ENCODE measurements at places on chromosomes 16 and 17.

GRCh38 chr17:49255125-49255524 lies 24.5 kb upstream of the PHOSPHO1 start:
- H3K4me3 ChIP-seq: no peak overlapping the region
- peaks cover 6% of the 10 kb centered on the region for H3K27me3 ChIP-seq
- no peak overlapping the region for H3K27ac ChIP-seq

GRCh38 chr17:50762177-50762576 lies 5.1 kb downstream of the ANKRD40CL start:
- no peak overlapping the region for H3K27ac ChIP-seq
- DNase-seq: no peak
- peaks cover 30% of the 10 kb centered on the region for H3K4me1 ChIP-seq
- no peaks in the 10 kb centered on the region for H3K36me3 ChIP-seq
- H3K27me3 ChIP-seq: no peaks in the 10 kb centered on the region

GRCh38 chr16:84484579-84485254 lies 19.7 kb downstream of the MEAK7 start:
- no peak for DNase-seq
- H3K4me1 ChIP-seq: no peaks in the 10 kb centered on the region
- H3K27ac ChIP-seq: no peak overlapping the region
- no peak overlapping the region for H3K4me3 ChIP-seq
- H3K36me3 ChIP-seq: peaks cover 16% of the 10 kb centered on the region

- no peaks in the 10 kb centered on the region for H3K27me3 ChIP-seq
- DNase-seq: peak; percentile 62
Measured at GRCh38 chr17:80008383-80008840, 27.3 kb downstream of the TBC1D16 start.

GRCh38 chr17:42424991-42425610 lies 2.0 kb upstream of the CAVIN1 start:
- H3K4me3 ChIP-seq: no peak overlapping the region
- peaks cover 14% of the 10 kb centered on the region for H3K27me3 ChIP-seq
- no peaks in the 10 kb centered on the region for H3K36me3 ChIP-seq
- no peak for DNase-seq
- peaks cover 8% of the 10 kb centered on the region for H3K4me1 ChIP-seq
- no peak overlapping the region for H3K27ac ChIP-seq

DNA sequence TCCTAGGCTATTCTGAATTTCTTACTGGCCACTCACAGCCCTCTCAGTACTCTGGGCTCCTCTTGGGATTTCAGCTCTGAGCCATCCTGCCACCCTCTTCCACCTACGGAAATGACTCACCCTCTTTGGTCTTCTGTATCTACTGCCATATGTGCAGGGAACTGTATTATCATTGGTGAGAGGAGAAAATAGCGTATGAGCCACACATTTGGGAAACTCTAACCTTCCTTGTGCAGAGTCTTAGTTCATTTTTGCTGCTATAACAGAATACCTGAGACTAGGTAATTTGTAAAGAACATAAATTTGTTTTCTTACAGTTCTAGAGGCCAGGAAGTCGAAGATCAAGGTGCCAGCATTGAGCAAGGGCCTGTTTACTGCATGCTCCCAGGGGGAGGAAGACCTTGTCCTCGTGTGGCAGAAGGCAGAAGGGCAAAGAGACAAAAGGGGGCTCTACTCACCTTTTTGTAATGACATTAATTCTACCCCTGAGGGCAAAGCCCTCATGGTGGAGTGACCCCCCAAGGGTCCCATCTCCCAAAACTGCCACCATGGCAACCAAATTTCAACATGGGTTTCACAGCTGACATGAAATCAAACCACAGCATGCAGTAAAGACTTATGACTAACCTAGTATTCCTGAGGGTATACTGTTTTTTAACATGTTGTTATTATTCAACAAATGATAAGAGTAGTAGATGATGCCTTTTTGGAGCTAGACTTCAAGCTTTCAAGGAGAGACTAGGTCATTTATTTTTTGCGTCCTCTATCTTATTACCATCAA lies 191.8 kb downstream of the PRKCA start:
- H3K36me3 ChIP-seq: no peaks in the 10 kb centered on the region
- H3K4me3 ChIP-seq: no peak overlapping the region
- peaks cover 13% of the 10 kb centered on the region for H3K4me1 ChIP-seq
- no peak overlapping the region for H3K27ac ChIP-seq
- no peaks in the 10 kb centered on the region for H3K27me3 ChIP-seq

DNA sequence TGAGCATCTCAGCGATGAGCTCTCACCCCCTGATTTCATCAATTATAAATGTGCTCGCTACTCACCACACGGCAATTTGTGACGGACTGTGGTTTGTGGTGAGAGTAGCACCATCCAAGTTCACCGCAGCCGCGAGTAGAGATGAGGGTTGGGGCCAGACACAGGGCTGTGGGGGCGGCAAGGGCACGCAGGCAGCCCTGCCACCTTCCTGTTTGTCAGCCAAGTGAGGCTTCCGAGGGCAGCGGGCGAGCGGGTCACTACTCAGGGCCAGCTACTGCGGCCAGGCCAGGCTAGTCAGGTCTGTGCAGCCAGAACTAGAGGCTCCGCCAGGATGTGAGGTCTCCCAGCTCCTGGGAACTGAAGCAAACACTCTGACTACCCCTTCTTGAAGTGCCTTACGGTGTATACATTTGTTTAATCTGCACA lies 39.6 kb upstream of the MEOX1 start:
- peaks cover 6% of the 10 kb centered on the region for H3K4me1 ChIP-seq
- H3K27me3 ChIP-seq: peaks cover 3% of the 10 kb centered on the region
- H3K4me3 ChIP-seq: no peak overlapping the region
- no peak overlapping the region for H3K27ac ChIP-seq
- H3K36me3 ChIP-seq: no peaks in the 10 kb centered on the region

DNA sequence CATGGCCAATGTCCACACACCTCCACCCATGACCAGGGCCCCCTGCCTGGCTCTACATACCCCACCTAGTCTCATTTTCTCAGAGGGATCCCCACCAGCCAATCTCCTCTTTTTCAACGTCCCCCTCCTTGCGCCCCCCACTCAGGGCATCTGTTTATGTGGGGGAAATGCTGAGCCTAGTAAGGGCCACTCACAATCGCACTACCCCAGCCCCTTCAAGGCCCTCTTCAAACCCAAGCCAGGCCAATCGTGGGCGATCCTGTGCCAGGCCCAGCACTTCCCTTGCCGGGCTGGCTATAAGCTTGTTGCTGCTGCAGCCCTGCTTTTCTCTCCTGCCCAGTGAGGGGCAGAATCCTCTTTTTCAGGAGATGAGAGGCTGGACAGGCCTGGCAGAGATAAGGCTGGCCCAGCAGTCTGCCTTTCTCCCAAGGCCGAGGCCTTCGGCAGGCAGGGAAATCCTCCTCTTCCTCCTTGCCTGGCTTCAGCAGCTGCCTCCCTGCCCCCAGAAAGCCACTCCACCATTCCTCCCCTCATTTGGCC lies 16.1 kb downstream of the HSD11B2 start:
- DNase-seq: no peak
- H3K27me3 ChIP-seq: no peaks in the 10 kb centered on the region
- H3K4me1 ChIP-seq: peaks cover 5% of the 10 kb centered on the region
- no peak overlapping the region for H3K27ac ChIP-seq
- H3K36me3 ChIP-seq: peaks cover 38% of the 10 kb centered on the region

DNA sequence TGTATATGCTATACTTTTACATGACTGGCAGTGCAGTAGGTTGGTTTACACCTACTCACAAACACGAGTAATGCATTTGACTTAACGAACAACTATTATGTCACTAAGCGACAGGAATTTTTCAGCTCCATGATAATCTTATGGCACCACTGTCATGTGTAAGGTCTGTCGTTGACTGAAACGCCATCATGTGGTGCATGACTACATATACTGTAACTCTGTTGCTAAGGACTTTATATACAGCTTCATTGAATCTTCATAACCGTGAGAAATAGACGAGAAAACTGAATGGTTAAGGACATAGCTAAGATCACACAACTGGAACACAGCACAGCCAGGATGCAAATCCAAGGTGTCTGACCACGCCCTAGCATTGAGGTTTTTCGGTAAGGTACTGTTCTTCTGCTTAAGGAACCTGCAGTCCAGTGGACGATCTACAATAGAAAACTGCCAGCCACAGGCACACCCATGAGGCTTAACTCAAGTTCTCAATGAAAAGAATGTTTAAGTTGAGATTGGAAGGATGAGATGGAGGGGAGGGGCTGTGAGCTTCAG lies 3.3 kb downstream of the CFAP20 start:
- no peak overlapping the region for H3K27ac ChIP-seq
- no peak for DNase-seq
- H3K36me3 ChIP-seq: peaks cover 17% of the 10 kb centered on the region
- H3K4me3 ChIP-seq: no peak overlapping the region
- peaks cover 24% of the 10 kb centered on the region for H3K4me1 ChIP-seq

DNA sequence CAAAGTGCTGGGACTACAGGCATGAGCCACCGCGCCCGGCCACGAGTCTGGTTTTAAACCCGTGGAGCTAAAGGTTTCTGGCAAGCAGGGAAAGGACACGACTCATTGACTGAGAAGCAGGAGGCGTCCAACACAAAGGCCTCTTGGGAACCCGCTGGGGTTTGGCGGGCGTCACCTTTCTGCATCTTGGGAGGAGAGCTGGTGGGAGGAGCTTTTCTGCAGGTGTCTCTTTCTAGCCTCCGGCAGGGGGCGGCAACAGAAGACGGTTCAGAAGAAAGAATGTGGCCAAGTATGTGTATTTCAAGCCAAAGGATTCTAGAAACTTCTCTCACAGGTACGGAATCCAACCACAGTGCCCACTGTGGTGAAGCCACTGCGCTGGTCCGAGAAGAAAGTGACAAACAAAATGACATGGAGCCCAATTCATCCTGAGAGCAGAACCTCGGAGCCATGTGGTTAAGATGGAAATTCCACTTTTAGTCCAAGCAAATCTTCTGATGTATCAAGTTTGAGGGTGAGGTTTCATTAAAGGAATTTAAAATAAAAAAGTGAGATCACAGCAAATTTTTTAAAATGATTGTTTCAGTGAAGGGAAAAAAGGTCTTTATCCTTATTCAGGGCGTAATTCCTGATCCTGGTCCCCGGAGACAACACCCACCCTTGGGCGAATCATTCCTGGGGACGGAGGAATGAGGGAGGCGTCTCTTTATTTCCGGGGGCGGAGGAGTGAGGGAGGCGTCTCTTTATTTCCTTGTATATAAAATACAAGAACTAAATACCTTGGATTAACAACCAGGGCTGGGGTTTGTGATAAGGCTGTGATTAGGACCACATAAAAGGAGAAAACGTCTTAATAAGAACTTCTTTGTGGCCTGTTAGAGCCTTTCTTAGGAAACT lies 97.6 kb downstream of the MRM3 start:
- DNase-seq: peak; percentile 73
- H3K4me3 ChIP-seq: no peak overlapping the region
- H3K27me3 ChIP-seq: no peaks in the 10 kb centered on the region

- no peak overlapping the region for H3K4me3 ChIP-seq
- H3K4me1 ChIP-seq: no peaks in the 10 kb centered on the region
- no peak overlapping the region for H3K27ac ChIP-seq
- H3K27me3 ChIP-seq: no peaks in the 10 kb centered on the region
Measured at GRCh38 chr17:69637446-69638156, 223.1 kb downstream of the MAP2K6 start.

DNA sequence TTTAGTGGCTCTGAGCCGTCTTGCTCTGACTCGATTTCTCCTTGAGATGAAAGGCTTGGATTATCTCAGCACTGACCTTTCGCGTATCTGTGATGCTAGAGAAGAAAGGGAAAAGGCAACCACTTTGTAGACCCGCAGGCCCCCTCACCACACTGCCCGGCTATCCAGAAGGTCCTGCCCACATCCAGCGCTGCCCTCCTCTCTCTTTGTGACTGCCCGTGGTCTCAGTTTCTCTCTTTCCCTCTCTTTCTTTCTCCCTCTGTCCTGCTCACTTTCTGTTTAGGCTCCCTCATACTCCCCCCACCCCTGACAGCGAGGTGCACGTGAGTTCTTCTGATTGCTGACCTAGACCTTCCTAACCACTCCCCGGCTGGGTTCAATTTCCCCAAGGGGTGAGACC lies 12.8 kb upstream of the TBX21 start:
- no peak overlapping the region for H3K27ac ChIP-seq
- no peaks in the 10 kb centered on the region for H3K36me3 ChIP-seq
- DNase-seq: no peak
- peaks cover 29% of the 10 kb centered on the region for H3K27me3 ChIP-seq
- H3K4me3 ChIP-seq: no peak overlapping the region
- peaks cover 10% of the 10 kb centered on the region for H3K4me1 ChIP-seq

DNA sequence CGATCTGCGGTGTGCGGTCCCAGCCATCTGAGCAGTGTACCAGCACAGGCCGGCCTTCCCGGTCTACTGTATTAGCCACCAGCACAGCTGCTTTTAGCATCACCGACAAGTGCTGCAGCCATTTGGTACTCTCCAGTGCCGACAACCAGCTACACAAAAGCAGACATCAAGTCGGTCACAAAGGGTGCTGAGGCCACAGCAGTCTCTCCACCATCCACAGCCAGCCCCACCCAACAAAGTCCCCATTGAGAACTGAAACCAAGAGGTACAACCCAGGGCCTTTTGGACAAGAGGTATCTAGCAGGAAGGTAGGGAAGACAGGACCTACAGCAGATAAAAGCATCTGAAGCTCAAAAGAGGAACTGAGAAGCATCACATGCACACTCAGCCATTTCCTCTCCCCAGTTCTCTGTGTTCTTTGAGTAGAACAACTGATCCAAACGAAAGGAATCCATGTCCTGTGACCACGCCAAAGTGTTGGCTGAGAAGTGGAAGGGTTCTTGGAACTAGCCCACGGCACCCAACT lies 9.5 kb downstream of the MTMR4 start:
- H3K27ac ChIP-seq: no peak overlapping the region
- peaks cover 48% of the 10 kb centered on the region for H3K36me3 ChIP-seq
- H3K4me1 ChIP-seq: no peaks in the 10 kb centered on the region
- no peak for DNase-seq
- H3K4me3 ChIP-seq: no peak overlapping the region

GRCh38 chr17:81180836-81181810 lies 15.1 kb upstream of the AATK start:
- H3K36me3 ChIP-seq: no peaks in the 10 kb centered on the region
- H3K4me1 ChIP-seq: peaks cover 3% of the 10 kb centered on the region
- no peak overlapping the region for H3K27ac ChIP-seq
- H3K27me3 ChIP-seq: no peaks in the 10 kb centered on the region
- no peak for DNase-seq
- H3K4me3 ChIP-seq: no peak overlapping the region

- H3K27ac ChIP-seq: no peak overlapping the region
- no peak overlapping the region for H3K4me3 ChIP-seq
- H3K4me1 ChIP-seq: no peaks in the 10 kb centered on the region
- peaks cover 32% of the 10 kb centered on the region for H3K27me3 ChIP-seq
- H3K36me3 ChIP-seq: no peaks in the 10 kb centered on the region
Measured at GRCh38 chr16:58346831-58347371, 45.4 kb upstream of the GINS3 start.

- no peak overlapping the region for H3K27ac ChIP-seq
- no peak for DNase-seq
- H3K4me1 ChIP-seq: no peaks in the 10 kb centered on the region
- no peaks in the 10 kb centered on the region for H3K36me3 ChIP-seq
- no peak overlapping the region for H3K4me3 ChIP-seq
- H3K27me3 ChIP-seq: no peaks in the 10 kb centered on the region
Measured at GRCh38 chr17:74152591-74153455, 50.7 kb upstream of the RPL38 start.

- peaks cover 50% of the 10 kb centered on the region for H3K27me3 ChIP-seq
- H3K4me3 ChIP-seq: peak overlapping the region; percentile 85
- no peaks in the 10 kb centered on the region for H3K36me3 ChIP-seq
- peak; percentile 80 for DNase-seq
Measured at GRCh38 chr17:8079291-8080207, 8.0 kb downstream of the ALOX12B start.
